NT2/D1 (cell line): ENCODE measurements at places on chromosomes 2 and 18.

DNA sequence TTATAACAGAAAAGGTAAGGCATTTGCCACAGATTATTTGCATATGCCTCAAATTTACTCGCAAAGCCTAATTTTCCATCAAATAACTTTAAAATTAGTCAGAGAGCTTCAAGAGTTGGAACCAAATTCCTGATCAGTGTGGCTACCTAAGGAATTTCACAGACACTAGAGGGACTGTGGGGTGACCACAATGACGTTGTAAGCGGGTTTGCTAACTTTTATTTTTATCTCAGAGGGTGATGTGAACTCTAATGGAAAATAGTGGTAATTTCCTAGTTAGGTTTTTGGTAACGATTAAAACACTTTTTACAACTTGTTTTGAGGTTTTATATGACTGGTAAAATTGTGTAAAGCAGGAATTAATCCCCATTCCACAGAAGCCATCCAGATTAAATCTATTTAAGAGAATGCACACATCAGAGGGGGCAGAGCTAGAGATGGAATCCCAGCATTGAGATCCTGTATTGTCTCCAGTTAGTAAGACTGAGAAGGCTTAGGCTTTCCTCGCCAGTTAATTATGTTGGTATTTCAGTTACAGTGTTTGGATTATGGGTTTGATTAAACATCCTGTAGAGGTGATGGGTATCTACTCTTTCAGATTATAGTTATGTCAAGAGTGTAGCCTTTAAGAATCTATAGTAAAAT is 129.0 kb downstream of the GPD2 start:
- DNase-seq: no peak

GRCh38 chr2:226427538-226428307 is 371.9 kb downstream of the IRS1 start:
- DNase-seq: no peak

DNA sequence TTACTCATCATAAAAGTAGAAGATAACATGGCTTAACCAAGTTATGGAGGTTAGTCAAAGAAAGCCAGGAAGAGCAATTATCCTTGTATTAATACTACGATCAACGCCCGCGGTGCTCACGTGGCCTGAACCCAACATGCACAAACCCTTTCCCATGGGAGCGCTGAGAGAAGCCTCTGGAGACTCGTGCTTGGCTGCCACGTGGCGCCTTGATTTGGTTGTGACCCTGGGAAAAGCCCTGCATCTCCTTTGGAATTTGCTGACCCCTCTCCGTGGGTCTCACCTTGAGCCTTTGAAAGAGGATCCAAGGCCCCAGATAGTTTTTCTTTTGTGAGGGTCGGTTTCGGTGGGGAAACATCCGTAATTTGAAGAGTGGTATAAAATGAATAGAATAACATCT is 255.6 kb downstream of the DCDC2C start:
- no peak for DNase-seq

GRCh38 chr2:1448009-1448408 is 34.7 kb downstream of the TPO start:
- no peak for DNase-seq
